ENCODE measurements at places on chromosomes 5 and 9. TPM values are rescaled to one million over a fixed set of nuclear protein-coding genes. Genes with fewer than 3 reads are reported as not detected.

DNA sequence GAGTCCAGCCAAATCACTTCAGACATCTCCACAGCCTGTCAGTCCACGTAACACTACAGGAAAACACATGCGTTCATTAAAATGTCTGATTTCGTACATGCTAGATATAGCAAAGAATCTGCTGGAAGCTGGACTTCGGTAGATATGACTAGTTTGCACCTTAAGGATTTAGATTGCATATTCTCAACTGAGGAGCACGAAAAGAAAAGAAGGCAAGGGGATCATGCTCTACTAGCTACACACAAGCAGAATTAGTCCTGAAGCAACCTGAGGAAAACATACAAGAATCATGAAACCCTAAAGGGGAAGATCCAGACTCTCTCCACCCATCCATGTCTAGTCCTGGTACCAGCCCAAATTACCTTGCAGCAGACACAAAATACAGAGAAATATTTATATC, 36.1 kb upstream of the SSBP2 start:
- DNase-seq: no peak
- no peaks in the 10 kb centered on the region for H3K27me3 ChIP-seq
- peaks cover 9% of the 10 kb centered on the region for H3K4me1 ChIP-seq
- no peak overlapping the region for H3K4me3 ChIP-seq

- H3K27ac ChIP-seq: no peak overlapping the region
- H3K36me3 ChIP-seq: peaks cover 31% of the 10 kb centered on the region
- no peaks in the 10 kb centered on the region for H3K27me3 ChIP-seq
Observed at GRCh38 chr5:179606910-179607159, 16.6 kb downstream of the HNRNPH1 start.

- no peaks in the 10 kb centered on the region for H3K36me3 ChIP-seq
- H3K27me3 ChIP-seq: peaks cover 26% of the 10 kb centered on the region
- no peaks in the 10 kb centered on the region for H3K4me1 ChIP-seq
- H3K4me3 ChIP-seq: no peak overlapping the region
Observed at GRCh38 chr9:85056203-85056572, 386.7 kb downstream of the NTRK2 start.

GRCh38 chr9:91177661-91178280, 183.9 kb downstream of the AUH start:
- H3K4me1 ChIP-seq: peaks cover 10% of the 10 kb centered on the region
- no peak overlapping the region for H3K27ac ChIP-seq
- H3K27me3 ChIP-seq: no peaks in the 10 kb centered on the region
- H3K36me3 ChIP-seq: no peaks in the 10 kb centered on the region

GRCh38 chr5:68178579-68178978, 37.0 kb upstream of the PIK3R1 start:
- DNase-seq: peak; percentile 3
- H3K4me3 ChIP-seq: no peak overlapping the region
- no peaks in the 10 kb centered on the region for H3K36me3 ChIP-seq
- H3K27ac ChIP-seq: no peak overlapping the region

DNA sequence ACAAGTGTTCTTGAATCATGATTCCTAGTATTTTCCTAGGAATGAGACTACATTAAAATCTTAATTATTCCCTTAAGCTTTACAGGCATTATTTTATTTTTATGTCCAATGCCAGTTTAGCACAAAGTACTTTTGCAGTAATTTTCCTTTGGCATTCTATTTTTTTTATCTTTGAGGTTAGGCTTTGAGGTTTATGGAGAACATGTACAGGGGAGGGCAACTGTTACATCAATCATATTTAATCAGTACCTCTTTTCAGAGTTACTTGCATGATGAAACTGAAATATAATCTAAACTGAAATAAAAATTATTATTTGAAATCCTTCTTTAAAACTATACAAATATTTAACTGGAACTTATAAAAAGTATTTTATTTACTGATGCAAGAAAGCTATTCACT, 118.2 kb upstream of the MPDZ start:
- no peaks in the 10 kb centered on the region for H3K36me3 ChIP-seq
- H3K4me1 ChIP-seq: no peaks in the 10 kb centered on the region
- no peak overlapping the region for H3K27ac ChIP-seq
- H3K27me3 ChIP-seq: no peaks in the 10 kb centered on the region
- no peak for DNase-seq

- H3K27me3 ChIP-seq: no peaks in the 10 kb centered on the region
- DNase-seq: peak; percentile 48
- no peaks in the 10 kb centered on the region for H3K36me3 ChIP-seq
- H3K27ac ChIP-seq: no peak overlapping the region
- H3K4me3 ChIP-seq: no peak overlapping the region
- peaks cover 4% of the 10 kb centered on the region for H3K4me1 ChIP-seq
Observed at GRCh38 chr5:76601470-76601869, 21.7 kb downstream of the F2RL2 start.

DNA sequence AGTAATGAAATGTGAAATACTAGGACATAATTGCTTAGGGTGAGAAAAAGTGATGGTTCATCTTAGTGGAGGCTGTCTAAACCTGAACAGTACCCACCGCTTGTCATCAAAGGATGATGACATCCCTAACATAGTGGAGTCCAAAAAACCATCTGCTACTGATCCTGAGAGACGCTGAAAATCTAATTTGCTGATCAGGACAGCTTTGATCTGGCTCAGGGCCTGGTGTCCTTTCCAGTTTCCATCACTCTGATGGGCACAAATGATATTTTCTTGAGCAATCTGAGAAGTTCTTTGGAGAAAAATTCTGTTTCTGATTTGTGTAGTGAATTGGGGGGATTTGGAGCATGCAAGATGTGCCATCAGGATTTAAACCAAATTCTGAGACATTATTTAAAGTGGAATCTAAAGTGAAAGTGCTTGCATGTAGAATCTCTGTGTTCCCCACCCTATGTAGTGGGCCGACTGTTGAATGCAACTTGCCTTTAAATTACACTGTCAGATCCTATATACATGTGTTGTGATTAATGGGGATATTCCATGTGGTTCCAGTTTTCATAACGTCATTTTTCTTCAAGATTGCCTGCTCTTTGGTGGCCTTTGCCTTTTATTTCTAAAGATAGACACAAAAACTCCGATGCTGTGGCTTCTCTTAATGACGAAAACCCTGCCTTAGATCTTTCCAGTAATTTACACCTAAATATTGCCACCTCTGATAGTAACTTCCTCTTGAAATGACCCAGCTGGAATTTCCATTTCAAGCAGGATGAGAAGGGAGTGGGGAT, 213.2 kb downstream of the PCSK5 start:
- H3K27me3 ChIP-seq: no peaks in the 10 kb centered on the region
- no peaks in the 10 kb centered on the region for H3K4me1 ChIP-seq
- H3K36me3 ChIP-seq: no peaks in the 10 kb centered on the region
- no peak overlapping the region for H3K4me3 ChIP-seq

DNA sequence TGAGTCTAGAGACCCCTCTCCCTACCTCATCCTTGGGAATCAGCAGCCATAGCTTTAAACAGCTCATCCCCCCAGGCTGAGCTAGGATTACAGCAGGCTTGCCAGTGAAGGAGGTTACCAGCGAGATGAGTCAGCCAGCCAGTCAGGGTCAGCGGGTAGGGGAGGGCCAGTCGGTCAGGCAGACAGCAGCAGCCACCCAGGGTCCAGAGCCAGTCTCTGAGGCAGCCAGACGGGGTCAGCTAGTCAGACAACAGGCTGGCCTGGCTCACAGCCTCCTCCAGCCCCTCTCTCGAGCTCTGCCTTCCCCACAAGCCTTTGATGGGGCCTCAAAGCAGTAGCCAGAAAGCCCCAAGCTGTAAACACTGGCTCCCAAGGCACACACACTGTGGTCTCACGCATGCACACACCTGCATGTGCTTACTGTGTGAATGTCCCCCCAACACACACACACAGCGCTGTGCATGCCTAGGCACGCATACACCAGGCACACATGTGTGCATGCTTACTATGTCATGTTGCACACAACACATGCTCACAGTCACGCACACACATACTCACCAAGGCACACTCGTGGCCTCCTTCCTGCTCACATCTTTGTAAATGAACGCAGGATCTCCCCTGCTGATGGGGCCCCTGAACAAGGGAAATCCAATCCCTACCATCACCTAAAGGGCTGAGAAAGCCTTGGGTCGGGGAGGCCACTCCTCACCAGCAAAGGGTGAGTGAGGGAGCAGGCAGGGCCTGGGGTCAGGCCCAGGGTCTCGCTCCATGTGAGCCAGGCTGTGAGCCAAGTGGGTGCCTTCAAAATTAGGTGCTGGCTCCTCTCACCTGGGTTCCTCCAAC, 28.2 kb upstream of the CPLX2 start:
- H3K27ac ChIP-seq: no peak overlapping the region
- no peaks in the 10 kb centered on the region for H3K27me3 ChIP-seq
- peaks cover 11% of the 10 kb centered on the region for H3K4me1 ChIP-seq
- DNase-seq: no peak
- peak overlapping the region; percentile 10 for H3K4me3 ChIP-seq

DNA sequence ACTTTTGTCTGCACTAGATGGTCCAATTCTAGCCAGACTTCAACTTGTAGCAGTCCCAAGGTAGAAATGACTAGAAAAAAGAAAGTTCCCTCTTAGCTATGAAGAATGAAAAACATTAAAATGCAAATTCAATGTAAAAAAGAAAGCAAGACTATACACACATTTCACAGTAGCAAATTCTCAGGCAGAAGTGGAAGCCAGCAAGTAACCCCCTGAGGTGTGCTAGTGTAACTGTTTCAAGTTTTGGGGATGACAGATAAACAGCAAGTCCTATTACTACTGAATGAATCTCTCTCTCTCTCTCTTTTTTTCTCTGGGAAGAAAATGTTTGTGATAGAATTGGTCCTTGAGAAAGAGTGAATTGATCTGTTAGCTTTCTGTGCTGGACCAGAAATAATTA, 185.6 kb downstream of the EFNA5 start:
- H3K4me3 ChIP-seq: no peak overlapping the region
- H3K36me3 ChIP-seq: no peaks in the 10 kb centered on the region
- no peaks in the 10 kb centered on the region for H3K27me3 ChIP-seq
- H3K4me1 ChIP-seq: peaks cover 10% of the 10 kb centered on the region
- H3K27ac ChIP-seq: no peak overlapping the region
- no peak for DNase-seq

DNA sequence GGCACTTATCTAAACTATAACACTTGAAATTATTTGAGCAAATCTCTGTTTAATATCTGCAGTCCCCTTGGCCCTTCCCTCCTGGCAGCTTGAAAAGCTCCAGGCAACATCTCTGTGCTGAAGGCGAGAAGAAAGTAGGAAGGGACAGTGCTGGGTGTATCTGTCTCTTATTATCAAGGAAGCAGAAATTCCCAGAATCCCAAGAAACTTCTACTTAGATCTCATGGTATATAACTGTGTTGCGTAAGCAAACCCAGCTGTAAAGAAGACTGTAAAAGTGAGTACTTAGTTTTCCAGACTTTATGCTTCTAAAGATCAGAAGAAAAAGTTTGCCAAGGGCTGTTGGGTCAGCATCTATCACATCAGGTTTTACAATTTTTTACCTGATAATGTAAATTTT, 1869.8 kb downstream of the MAT2B start:
- no peaks in the 10 kb centered on the region for H3K27me3 ChIP-seq
- H3K36me3 ChIP-seq: no peaks in the 10 kb centered on the region
- no peak for DNase-seq
- H3K4me1 ChIP-seq: no peaks in the 10 kb centered on the region
- H3K27ac ChIP-seq: no peak overlapping the region
- H3K4me3 ChIP-seq: no peak overlapping the region

DNA sequence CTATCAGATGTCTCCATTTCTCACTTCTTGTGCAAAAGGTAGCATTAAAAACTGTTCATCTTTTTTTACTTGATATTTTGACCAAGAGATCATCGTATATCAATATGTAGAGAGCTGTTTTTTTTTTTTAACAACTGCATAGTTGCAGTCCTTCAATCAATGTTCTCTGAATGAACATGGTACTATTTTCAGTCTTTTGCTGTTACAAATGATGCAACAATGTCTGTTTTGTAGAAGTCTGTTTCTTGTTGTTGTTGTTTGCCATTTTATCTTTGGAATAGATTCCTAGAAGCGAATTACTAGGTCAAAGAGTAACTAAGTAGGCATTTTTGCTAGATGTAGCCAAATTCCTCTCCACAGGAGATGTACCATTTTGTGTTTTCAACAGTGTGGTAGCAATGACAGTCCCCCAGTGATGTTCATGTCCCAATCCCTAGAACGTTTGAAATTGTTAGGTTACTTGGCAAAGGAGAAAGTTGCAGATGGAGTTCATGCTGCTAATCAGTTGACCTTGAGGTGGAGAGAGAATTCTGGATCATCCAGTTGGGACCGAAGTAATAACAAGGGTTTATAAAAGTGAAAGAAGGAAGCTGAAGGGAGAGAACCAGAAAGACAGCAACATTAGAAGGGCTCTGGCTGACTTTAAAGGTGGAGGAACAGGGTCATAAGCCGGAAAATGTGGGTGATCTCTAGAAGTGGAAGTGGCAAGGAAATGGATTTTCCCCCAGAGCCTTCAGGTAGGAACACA, 6.3 kb downstream of the MTREX start:
- no peak overlapping the region for H3K27ac ChIP-seq
- H3K4me3 ChIP-seq: no peak overlapping the region
- no peaks in the 10 kb centered on the region for H3K27me3 ChIP-seq
- H3K4me1 ChIP-seq: peaks cover 11% of the 10 kb centered on the region

DNA sequence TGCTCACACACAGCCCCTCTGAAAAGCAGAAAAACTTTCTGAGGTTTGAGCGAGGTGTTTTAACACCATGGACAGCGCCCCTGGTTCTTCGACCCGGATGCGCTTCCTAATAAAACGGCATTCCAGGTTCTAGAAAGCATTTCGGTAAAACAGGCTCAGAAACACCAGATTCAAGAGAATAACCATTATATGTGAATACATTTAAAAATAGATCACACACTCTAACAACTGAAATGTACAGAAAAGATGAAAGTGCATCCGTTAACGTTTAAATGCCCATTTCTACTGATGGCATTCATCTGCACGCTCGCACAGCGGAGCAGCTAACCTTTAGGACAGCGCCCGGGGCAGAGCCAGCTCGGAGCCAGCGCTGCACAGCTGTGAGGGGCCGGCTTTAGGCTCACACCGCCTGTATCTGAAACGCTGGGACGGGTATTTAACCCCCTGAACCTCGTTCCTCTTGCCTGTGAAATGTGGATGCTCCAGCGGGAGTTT, 26.3 kb upstream of the TENT4A start:
- H3K36me3 ChIP-seq: no peaks in the 10 kb centered on the region
- no peak overlapping the region for H3K4me3 ChIP-seq
- H3K27ac ChIP-seq: no peak overlapping the region
- no peak for DNase-seq
- peaks cover 19% of the 10 kb centered on the region for H3K27me3 ChIP-seq

The ACOT12 gene
- not detected for total RNA-seq

The SPATA31A3 gene
- total RNA-seq: not detected

The CATSPER3 gene
- total RNA-seq: 1.7 TPM

The PGGT1B gene
- 45.8 TPM for total RNA-seq

The BAG1 gene
- total RNA-seq: 58.2 TPM
